Dermis blood vessel endothelial cell (primary cell): ENCODE measurements at places on chromosomes 13 and 19.

GRCh38 chr13:112182251-112182650, 115.3 kb downstream of the SOX1 start:
- no peak for DNase-seq

DNA sequence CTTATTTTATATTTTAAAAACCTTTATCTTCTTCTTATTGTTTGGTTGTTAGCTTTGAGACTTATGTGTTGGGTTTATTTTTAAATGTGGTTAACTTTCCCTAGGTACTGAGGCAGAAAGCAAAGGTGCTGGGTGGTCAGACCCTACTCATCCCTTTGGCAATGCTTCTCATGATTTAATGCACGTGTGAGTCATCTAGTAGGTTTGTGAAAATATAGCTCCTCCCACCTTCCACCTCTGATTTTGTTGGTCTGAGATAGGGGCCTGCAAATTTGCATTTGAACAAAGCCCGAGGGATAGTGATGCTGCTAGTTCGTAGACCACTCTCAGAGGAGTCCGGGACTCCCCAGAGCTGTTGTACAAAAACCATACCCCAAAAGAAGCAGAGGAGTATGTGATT, 771.3 kb upstream of the ARGLU1 start:
- no peak for DNase-seq

DNA sequence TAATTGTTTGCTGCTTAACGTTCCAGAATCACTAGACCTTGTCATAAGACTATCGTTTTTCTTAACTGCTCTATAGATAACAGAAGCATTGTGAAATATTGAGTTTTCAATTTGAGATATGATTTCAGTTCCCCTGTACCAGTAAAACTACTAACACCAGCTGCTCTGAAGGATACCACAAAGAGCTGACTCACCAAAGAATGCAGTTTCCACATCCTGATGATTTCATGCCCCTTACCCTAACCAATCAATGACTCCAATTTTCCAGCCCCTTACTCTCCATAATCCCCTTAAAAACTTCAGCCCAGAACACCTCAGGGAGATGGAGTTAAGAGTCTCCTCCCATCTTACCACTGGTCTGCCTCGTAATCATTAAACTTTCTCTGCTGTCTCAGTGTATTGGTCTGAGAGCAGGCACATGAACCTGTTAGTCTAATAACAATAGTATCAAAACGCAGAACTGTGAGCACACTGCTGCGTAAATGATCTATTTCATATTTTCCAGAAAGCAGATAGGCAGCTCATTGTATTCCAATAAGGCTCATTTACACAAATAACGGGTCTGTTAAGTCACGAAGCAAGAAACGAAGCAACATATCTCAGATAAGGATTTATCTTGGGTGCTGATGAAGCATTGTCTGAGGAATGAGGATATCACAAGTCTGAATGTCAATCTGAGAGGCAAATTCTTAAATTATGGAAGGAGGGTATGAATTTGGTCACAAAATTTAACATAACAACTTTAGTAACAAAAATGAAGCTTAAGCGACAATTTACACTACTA, 14.1 kb upstream of the CCNA1 start:
- DNase-seq = peak; percentile 61

- no peak for DNase-seq
Measured at GRCh38 chr13:58991826-58992477, 1171.8 kb downstream of the DIAPH3 start.

GRCh38 chr19:5824751-5825150, 14.8 kb downstream of the FUT6 start:
- DNase-seq = no peak

DNA sequence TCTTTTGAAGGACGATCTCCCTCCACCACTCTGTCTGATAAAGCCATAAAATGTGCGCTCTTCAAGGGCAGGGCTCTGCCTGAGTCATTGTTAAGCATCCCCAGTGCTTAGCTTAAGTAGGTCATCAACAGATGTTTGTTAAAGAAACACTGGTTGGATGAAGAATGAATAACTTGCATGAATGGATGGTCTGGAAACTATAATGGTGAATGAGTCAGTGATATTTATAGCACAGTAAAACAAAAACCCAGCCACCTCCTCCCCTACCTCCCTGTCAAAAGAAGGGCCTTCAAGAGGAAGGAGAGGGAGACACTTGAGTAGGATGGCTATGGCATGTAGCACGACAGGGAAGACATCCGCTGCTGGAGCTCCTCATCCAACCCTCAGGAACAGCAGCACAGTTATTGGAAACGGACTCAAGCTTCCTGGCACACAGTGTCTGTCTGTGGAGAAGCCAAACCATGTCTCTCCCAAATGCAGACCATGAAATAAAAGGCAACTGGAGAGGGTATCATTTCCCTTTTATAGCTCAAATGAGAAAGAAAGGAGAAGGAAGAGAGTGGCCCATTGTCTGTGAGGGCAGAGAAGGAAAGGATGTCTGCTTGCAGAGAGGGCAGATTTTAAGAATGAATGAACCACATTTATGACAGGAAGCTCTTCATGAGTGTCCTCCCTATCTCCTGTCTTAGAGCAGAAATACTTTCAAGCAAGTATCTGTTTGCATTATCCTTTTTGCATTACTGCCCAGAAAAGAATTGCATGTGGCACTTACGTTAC, 183.5 kb upstream of the UBL3 start:
- no peak for DNase-seq

DNA sequence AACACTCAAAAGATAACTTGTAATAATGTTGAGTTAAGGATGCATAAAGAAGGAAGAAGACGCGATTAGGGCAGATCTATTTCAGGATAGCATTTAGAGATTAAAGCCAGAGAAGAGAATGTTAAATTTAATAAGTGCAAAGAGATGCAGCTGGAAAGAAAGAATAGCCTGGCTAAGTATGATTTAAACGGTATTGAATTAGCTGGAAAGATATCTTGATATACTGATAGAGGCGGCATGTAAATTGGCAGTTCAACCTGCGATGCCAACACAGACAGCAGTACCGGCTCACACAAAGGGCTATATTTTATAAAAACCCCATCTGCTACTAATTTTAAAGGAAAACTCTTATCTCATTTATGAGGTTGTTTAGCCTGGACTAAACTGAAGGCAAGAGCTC, 121.4 kb downstream of the ENOX1 start:
- DNase-seq = no peak

DNA sequence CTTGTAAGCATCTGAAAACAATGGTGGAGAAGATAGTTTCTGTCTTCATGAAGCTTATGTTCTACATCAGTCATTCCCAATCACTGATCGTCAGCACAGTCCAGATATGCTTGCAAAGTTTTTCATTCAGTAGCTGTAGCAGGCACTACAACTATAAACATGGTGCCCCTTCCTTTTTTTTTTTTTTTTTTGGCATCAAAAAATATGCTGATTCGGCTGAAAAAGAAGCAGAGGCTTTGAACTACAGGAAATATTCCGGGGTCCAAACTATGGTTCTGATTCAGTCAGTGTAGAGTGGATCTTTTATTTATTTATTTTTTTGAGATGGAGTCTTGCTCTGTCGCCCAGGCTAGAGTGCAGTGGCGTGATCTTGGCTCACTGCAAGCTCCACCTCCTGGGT, 414.4 kb downstream of the OLFM4 start:
- DNase-seq = no peak

DNA sequence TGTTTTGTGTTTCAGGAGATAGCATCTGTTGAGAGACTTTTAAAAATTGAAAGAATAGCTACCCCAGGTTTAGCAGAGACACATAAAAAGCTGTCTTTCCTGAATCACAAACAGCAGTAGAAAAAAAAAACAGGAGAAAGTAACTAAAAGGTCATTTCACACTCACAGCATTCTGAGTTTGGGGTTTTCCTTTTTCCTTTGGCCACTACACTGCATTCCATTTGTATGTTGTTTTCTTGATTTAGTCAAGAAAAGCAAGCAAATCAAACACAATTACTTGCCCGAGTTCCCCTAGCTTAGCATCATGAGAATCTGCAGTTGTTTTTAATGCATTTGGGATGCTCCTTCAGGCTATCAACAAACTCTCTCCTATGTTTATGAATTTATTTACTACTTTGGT, 161.0 kb downstream of the KCTD12 start:
- DNase-seq = peak; percentile 79

GRCh38 chr13:105567951-105568525, 967.4 kb downstream of the EFNB2 start:
- no peak for DNase-seq

- DNase-seq = no peak
Measured at GRCh38 chr19:13051557-13052165, 51.0 kb downstream of the LYL1 start.
